Pulmonary artery endothelial cell (primary cell): ENCODE measurements at places on chromosomes 5 and 9.

DNA sequence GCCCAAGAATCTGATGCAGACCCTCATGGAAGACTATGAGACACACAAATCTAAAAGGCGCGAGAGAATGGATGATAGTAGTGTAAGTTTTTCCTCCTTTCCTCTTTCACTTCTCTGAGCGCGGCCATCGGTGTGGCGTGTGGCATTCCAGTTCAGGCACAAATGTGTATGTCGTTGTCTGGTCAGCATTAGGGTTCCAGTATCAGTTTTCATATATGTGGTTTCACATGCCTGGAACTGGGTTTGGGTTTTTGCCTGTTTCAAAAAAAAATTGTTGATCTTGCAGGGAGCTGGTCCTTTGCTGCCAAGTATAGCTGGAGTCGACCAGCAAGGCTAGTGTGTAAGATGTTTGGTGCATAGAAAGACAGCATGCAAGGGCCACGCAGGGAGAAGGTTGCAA lies 51.5 kb downstream of the C9orf152 start:
- no peak for DNase-seq

DNA sequence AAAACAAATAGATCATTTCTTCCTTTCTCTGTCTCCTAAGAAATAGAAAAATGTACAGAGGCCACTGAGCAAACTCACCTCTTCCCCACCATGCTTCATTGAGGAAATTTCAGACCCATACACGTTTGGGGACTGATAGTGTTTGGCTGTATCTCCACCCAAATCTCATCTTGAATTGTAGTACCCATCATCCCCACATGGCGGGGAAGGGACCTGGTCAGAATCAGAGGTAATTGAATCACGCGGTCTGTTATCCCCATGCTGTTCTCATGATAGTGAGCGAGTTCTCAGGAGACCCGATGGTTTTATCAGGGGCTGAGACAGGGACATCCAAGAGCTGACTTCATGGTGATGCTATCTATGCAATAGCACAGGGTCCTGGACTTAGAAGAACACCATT lies 1655.8 kb downstream of the MAT2B start:
- DNase-seq: no peak

DNA sequence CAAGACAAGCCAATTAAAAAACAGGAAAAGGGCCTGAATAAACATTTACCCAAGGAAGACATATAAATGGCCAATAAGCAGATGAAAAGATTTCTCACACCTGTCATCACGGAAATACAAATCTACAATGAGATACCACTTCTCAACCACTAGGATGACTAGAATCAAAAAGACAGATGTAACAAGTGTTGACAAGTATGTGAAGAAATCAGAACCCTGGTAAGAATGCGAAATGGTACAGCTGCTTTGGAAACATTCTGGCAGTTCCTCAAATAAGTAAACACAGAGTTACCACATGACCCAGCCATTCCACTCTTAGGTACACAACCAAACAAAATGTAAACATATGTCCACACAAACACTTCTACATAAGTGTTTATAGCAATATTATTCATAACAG lies 32.5 kb downstream of the LEAP2 start:
- DNase-seq: peak; percentile 3

GRCh38 chr5:9545992-9546851 lies at the start of gene SEMA5A:
Gene SEMA5A (minus strand): TSS chr5:9546075. CDS start chr5:9379946, 166,129 bp downstream.
- DNase-seq: no peak

GRCh38 chr9:129472651-129473102 lies 148.2 kb downstream of the C9orf50 start:
- no peak for DNase-seq

DNA sequence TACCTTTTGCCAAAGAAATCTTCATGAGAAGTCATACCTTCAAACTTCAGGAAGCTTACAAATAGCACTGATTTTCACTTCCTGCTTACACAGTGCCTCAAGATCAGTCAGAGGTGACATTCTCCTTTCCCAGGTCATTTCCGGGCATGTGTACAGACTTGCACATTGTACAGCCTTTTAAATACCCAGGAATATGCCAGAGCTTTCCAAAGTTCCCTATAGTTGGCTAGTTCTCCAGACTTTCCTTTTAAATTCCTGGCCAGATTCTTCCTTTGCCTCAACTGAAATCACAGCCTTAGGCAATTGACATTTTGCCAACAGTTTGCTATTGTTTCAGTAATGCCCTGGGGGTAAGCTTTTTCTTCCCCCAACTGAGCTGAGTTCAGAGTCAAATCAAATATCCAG lies 47.2 kb downstream of the RFX3 start:
- DNase-seq: peak; percentile 93

DNA sequence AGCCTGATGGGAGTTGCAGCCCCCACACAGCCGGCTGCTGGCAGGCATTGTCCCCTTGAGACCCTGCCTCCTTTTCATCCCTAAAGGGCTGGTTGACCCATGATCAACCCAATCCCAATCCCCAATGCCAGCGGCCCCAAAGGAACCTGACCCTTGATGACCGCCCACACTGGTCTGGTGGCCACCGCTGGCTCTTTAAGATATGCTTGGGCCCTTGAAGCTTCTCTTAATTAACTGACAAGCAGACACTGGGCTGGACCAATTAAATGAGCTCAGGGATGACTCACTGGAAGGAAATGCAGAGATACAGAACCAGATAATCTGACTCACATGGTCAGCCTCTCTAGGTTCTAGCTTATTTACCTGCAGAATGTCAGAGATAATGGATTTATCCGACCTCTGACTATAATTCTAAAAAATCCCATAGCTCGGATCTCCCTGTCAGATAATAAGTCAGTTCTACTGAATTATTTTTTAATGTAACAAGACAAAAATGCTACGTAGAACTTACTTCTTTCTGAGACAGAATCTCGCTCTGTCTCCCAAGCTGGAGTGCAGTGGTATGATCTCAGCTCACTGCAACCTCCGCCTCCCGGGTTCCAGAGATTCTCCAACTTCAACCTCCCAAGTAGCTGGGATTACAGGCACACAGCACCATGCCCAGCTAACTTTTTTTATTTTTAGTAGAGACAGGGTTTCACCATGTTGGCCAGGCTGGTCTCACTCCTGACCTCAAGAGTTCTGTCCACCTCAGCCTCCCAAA lies 11.1 kb upstream of the MLANA start:
- DNase-seq: no peak

DNA sequence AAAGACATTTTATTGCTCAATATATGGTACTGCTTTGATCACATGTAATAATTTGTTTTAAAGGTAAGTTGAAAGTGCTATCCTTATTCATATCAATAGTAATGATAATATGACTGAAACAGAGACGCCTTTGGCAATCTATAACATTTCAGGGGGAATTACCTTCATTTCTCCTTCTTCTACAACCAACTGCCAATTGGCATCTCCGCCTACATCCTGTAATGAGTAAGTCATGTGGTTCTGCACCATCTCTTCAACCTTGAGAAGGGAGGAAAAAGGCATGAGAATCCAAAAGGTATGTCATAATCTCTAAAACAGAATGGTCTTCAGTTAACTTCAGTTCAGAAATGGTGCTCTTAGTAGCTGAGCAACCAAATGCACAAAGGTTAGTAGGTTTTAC lies 52.4 kb downstream of the HMGCR start:
- DNase-seq: no peak

DNA sequence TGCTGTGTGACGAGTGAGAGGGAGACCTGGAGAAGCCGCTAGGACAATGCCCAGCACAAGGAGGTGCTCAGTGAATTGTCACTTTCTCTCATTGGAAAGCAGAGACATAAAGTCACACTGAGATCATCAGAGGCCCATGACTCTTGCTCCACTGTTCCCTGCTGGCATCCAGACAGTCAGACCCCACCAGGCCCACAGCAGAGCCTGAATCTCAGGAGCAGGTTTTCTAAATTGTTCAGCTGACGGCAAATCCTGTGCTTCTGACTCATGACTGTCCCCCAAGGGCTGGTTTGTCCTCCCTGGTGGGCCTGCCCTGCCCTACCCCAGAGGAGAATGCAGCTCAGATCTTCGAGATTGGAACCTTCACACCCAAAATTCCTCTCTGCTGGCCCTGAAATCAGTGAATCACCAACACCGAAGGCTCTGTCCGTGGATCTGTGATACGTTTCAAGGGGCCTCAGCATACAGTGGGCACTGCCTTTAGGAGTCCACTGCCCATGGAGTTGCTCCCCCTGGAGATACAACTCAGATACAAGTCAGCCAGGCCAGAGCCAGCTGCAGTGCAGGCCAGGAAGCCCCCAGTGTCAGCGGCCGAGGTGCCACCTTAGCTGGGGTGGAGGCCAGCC lies 2.7 kb downstream of the PTGES start:
- no peak for DNase-seq

- no peak for DNase-seq
Measured at GRCh38 chr5:65103756-65104440, 335.2 kb downstream of the CWC27 start.

- no peak for DNase-seq
Measured at GRCh38 chr5:66021585-66021984, 95.2 kb downstream of the ERBIN start.

DNA sequence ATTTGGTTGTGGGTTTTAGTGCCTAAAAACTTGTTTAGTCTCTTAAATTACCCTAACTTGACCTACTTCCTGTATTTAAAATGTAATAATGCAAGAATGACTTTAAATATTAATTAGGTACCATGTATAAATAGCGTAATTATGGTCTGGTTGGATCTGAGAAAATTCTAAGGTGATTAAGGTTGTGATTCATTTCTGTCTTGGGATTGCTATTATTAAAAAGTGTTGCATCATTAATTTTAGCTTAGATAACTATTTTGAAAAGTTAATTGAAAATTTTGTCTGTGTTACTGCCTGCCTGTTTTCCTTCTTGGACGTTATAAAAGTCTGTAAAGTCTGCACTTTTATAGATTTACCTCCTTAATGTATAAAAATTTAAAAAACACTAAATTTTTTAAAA lies 11.8 kb downstream of the LRRC70 start:
- DNase-seq: no peak

GRCh38 chr5:15585128-15585527 lies 85.1 kb downstream of the FBXL7 start:
- no peak for DNase-seq

- no peak for DNase-seq
Measured at GRCh38 chr9:124818431-124819281, 34.6 kb upstream of the WDR38 start.
